ENCODE measurements at places on chromosomes 7 and 10.

- DNase-seq = no peak
Observed at GRCh38 chr10:43386549-43386948, 15.1 kb downstream of the FXYD4 start.

GRCh38 chr10:49631975-49632374 lies 18.1 kb downstream of the CHAT start:
- no peak for DNase-seq

DNA sequence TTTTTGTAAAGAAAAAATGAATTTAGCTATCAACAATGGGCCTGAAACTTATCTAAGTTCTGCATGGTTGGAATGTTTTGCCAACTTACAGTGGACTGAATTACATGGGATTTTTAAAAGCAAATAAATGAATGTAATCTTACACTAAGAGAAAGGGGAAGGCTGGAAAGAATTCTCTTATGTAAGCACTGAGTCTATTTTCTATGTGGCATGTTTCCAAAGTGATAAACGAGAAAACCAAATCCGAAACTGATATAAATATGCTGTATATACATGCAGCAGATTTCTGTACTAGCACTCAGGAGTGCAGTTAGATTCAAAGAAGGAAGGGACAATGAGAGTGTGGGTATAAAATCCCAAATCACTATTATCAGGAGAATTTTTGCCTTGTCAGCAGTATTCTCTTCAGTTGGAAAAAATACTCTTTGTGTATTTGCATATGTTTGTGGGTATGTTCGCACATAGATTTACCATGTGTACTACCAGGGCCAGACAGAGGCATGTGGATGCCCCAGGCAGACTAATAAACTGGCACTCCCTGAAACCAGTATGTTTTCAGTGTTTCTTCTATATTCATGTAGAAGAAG lies 334.3 kb upstream of the SEMA3D start:
- no peak for DNase-seq

GRCh38 chr7:24158975-24159374 lies 125.0 kb upstream of the NPY start:
- no peak for DNase-seq

DNA sequence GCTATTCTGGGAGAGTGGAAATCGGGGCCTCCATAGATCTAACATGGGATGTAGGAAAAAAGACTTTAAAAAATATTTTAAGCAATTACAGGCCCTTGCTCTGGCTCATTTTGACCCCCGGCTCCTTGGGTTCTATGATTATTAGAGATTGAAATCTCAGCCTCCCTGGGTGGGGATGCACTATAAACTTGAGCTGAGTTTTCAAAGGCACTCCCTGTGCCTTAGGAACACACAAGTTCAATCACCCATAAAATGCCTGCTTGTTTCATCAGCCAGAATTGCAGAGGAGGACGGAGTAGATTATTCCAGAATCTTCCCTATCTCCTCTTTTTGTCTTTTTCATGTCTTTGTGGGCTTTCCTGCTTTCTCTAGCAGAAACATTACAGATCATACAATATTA lies 145.4 kb downstream of the CUBN start:
- DNase-seq = no peak

- DNase-seq = no peak
Observed at GRCh38 chr7:132639983-132640382, 63.7 kb upstream of the PLXNA4 start.

GRCh38 chr10:28445516-28445915 lies 87.4 kb upstream of the WAC start:
- no peak for DNase-seq

- no peak for DNase-seq
Observed at GRCh38 chr7:143367972-143368371, 5.5 kb upstream of the FAM131B start.

DNA sequence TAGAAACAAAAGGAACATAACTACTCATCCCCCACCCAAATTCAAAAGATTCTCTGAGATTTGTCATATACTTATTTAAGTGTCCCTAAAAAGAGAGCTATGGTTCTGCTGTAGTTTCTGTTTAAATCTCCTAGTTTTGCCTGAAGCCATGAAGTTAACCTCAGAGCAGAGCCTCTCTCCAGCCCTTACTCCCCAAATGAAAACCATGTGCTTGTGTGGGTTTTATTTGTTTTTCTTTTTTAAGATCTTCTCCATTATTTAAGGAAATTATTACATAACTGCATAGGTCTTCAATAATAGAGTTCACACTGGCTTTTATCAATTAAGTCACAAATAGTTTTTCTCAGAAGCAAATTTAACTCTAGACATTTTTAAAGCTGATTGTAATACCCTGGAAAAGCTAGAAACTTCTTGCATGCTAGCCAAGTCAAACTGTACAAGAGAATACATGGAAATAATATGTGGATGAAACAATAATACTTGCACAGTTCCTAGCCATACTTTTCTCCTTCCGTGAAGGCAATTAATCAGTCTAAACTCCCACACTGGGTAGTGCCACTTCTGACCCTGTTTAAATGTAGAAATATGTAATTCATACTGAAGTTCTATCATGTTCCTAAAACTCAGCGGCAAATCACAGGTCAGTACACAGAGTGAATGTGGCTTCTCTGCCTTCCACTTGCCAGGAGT lies 579.7 kb downstream of the SUGCT start:
- DNase-seq = no peak

GRCh38 chr7:23959821-23960220 lies 249.8 kb downstream of the STK31 start:
- DNase-seq = no peak

- DNase-seq = peak; percentile 6
Observed at GRCh38 chr7:47588704-47589225, 6.9 kb upstream of the TNS3 start.

DNA sequence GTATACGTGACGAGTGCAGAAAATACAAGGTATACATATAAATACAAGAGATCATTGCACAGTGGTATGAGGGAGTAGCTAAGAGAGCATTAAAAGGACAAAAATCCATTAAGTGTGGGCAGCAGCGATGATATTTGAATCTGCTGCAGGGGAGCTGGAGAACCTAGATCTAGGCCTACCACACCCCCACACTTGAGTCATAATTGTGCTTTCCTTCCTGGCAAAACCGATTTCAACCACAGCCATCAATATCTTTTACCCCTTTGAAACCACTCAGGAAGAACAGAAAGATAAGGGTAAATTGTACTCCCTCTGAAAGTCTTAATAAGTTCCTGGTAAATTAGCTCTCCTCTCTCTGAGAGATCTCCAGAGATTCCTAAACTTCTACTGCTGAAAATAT lies 345.0 kb downstream of the SORCS1 start:
- no peak for DNase-seq

GRCh38 chr7:48887500-48887899 lies 36.8 kb upstream of the CDC14C start:
- DNase-seq = no peak

- no peak for DNase-seq
Observed at GRCh38 chr7:43650457-43651052, 67.6 kb downstream of the STK17A start.

DNA sequence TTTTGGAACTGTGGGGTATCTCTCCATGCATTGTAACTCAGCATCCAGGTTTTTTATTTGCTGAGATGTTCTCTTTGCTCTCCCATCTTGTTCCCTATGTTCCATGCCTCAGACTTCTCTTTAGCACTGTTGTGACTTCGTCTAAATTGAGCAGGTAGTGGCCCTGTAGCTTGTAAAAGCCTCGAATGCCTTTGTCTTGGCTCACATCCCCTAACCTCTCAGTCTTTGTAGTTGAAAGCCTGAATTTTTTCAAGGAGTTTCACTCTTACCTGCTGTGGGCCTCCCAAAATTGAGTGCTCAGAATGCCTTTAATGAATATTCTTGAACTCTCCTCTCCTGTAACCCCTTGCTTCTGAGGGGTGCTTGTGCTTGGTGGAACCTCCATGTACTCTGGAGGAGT lies 1137.3 kb downstream of the REEP3 start:
- no peak for DNase-seq

- no peak for DNase-seq
Observed at GRCh38 chr10:90130321-90131086, 429.1 kb downstream of the KIF20B start.

DNA sequence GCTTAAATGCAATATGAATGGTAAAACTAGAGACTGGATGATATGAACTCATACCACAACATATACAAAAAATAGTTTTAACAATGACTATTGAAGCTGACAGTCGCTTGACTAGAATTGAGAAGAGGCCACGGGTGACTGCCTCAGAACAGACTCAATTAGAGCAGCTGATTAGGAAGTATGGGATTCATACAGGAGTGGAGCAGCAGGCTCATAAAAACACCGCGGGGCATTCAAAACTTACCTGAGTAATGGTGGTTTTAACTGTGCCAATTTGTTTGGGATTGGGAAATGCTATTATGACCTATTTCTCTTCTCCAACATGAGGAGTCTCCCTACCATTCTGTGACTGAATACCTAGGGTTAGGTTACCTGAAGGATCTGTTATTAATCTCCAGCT lies 2.1 kb downstream of the CADPS2 start:
- no peak for DNase-seq

GRCh38 chr7:12802070-12802469 lies 114.6 kb downstream of the ARL4A start:
- no peak for DNase-seq

DNA sequence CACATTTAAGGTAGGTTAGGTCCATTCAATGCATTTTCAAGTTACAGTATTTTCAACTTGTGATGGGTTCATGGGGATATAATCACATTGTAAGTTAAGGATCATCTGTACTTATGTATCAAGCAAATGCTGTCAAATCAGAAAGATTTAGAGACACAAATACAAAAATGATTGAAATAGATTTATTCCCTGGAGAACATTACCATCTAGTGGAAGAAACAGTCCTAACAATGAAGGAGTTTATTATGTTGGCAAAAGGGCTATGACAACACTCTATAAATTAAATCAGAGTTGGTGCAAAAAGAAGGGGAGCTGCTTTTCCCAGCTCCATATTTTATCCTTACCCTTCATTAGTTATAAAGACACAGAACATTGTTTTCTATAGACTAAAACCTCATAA lies 69.0 kb downstream of the PRSS58 start:
- no peak for DNase-seq

DNA sequence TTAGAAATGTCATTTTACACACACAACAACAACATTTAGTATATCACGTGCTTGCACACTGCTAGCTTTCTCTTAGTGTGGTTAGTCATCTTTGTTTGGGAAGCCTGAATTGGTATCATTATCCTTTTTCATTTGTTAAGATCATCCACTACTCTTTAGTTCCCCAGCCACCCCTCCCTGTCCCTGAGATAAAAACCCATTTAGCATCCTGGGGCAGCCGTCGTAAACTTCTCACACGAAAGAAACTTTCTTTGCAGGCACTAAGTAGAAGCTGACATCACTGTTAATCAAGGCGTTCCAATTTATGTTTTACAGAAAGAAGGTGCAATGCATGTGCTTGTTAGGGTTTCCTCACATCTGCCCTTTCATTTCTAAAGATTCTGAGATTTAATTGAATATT lies 475.1 kb upstream of the FZD8 start:
- no peak for DNase-seq

GRCh38 chr10:21754410-21755011 lies 220.5 kb downstream of the MLLT10 start:
- DNase-seq = no peak

- no peak for DNase-seq
Observed at GRCh38 chr7:3283130-3283704, 17.8 kb upstream of the SDK1 start.

DNA sequence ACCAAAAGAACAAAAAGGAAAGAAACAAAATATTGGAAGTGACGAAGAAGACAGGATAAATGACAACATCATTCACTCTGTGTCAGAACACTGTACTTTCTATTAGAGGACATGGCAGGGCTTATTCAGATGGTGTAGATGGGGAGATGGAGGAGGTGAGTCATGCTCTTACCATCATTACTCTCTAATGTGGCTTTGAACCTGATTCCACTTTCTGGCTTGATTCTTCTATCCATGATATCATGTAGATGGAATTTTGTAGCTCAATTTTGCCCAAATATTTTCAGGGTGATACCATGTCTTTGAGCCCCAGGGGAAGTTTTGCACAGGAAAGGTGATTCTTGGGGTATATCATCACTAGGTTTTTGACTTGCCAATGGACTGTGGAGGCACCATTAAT lies 91.7 kb downstream of the CFAP58 start:
- no peak for DNase-seq

- no peak for DNase-seq
Observed at GRCh38 chr10:104895541-104895940, 254.5 kb downstream of the SORCS3 start.

Measured in pancreas (tissue), 10 donors.